ENCODE measurements at places on chromosomes 7 and 10.

DNA sequence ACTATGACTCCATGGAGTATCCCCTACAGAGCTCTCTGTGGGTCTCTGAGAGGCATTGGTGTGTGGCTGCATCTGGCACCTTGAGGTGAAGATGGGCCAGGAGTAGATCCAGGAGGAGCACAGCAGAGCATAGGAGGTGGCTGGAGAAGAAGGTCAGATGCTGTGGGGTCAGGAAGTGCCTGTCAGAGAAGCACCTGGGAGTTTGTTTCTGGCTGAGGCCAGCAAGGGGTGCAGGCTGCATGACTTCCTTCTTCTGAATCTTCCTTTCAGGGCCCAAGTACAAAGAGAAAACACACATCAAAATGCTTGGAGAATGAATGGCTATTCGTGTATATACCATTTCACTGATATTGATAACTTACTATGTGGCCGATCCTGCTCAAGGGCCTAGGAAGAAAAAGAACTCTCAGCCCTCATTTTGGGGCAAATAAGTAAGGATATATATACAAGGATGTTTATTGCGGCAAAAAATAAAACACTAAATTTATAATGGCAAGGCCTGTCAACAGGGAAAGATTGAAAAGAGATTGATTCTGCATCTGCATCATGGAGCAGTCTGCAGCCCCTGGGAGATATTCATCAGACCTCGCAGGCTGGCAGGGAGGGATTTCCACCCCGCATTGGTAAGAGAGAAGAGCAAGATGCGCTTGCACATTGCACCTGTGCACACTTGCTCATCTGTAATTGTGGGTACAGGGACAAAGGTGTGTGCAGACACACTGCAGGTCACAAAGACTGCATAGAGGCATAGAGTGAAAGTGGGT is 39.2 kb downstream of the PTPRE start:
- no peak for DNase-seq

DNA sequence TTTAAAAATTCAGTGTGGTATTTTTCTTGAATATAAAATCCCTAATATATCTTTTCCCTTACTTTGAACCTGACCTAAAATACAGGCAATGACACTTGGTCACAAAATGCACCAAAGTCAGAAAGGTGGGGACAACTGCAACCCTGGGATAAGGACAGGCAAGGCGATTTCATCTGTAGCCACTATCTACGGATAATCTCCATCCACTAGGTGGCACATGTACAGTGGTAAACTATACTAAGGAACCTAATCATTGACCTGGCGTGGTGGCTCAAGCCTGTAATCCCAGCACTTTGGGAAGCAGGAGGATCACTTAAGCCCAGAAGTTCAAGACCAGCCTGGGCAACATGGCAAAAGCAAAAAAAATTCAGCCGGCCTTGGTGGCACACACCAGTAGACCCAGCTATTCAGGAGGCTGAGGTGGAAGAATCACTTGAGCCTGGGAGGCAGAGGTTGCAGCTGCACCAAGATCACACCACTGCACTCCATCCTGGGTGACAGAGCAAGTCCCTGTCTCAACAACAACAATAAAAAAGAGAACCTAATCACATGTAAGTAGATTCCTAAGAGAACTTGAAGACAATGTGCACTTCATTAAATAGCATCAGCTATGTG is 98.9 kb downstream of the KMT2C start:
- DNase-seq = peak; percentile 59

GRCh38 chr10:60573336-60573735 is 183.7 kb upstream of the ANK3 start:
- peak; percentile 10 for DNase-seq

DNA sequence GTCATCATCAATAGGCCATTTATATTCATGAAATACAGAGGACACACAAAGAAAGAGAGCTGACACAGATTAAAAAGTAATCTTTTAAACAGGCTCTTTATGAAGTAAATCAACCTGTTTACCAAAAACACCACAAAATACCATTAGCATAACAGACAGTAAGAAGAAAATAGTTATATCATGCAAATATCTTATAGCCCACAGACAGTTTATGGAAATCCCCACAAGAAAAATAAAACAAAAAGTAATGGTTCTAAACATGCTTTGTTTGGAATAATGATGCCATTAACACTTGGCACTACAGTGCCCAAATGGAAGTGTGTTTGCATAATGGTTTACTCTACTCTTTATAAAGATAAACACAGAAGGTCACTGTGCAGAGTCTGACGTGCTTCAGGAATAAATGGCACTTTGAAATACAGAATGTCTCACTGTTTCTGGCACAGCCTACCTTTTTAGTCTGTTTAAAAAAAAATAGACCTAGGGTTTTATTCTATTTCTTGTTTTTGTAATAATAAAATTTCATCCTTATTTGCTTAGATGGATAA is 30.1 kb downstream of the SEMA3D start:
- DNase-seq = no peak

- no peak for DNase-seq
Measured at GRCh38 chr10:4240608-4241197, 455.7 kb upstream of the KLF6 start.

DNA sequence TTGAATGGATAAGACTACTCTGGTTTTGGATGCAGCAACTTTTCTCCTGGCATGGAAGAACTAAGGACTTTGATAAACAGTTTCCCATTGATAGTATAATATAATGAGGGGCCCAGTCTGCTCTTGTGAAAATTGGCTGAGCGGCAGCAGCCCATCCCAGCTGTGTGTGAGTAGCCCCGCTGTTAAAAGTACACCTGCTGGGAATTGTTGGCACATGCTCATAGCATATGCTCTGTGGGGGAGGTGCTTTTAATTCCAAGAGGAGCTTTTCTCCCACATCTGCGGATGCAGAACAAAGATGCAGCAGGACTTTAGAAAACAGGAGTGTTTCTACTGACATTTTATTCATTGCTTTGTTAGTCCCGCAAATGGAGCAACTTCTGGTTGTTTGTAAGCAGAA is 19.0 kb downstream of the SRI start:
- DNase-seq = no peak

GRCh38 chr10:106311590-106311989 is 852.9 kb downstream of the SORCS1 start:
- DNase-seq = no peak

GRCh38 chr10:11141571-11142091 is 124.0 kb downstream of the CELF2 start:
- DNase-seq = no peak

DNA sequence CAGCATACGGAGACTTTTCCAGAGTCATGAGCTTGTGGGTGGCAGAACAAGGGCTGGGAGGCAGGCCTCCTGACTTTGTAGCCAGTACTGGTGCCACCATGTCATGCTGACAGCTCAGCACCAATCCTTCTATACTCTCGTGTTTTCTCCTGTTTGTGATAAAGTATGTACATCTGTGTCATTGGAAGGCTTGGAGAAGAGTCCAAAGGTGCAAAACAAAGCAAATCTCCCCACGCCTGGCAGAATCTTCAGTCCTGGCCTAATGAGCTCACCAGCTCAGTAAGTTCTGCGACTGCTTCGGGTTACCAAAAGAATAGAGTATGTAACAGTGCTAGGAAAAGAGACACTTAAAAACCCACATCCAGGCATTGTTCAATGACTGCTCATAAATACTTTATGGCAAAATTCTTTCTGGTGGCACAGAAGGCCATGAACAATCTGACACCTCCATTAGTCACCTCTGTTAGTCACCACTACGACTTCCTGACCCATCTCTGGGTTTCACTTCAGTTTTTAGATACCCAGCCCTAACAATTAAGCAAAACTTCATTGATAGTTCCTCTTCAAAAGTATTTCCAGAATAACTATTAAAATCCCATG is 24.5 kb downstream of the STEAP1 start:
- DNase-seq = no peak

- no peak for DNase-seq
Measured at GRCh38 chr7:24981171-24981951, 1.4 kb upstream of the OSBPL3 start.

- no peak for DNase-seq
Measured at GRCh38 chr7:54858008-54858692, 99.1 kb upstream of the SEC61G start.

GRCh38 chr10:58385784-58386112 is 538 bp downstream of the TFAM start:
- DNase-seq = peak; percentile 58

DNA sequence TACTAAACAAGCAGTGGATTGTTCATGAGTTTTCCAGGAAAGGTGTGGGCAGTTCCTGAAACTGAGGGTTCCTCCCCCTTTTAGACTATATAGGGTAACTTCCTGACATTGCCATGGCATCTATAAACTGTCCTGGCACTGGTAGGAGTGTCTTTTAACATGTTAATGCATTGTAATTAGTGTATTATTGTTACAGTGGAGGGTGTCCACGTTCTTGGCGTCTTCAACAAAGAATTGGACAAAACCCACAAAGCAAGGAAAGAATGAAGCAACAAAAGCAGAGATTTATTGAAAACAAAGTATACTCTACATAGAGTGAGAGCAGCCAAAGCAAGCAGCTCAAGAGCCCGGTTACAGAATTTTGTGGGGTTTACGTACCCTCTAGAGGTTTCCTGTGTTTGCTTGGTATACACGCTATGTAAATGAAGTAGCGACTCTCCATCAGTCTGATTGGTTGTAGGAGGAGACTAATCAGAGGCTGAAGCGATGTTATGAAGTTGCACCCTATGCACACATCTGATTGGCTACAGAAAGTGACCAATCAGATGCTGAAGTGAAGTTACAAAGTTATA is 175.2 kb downstream of the NSUN6 start:
- DNase-seq = no peak

DNA sequence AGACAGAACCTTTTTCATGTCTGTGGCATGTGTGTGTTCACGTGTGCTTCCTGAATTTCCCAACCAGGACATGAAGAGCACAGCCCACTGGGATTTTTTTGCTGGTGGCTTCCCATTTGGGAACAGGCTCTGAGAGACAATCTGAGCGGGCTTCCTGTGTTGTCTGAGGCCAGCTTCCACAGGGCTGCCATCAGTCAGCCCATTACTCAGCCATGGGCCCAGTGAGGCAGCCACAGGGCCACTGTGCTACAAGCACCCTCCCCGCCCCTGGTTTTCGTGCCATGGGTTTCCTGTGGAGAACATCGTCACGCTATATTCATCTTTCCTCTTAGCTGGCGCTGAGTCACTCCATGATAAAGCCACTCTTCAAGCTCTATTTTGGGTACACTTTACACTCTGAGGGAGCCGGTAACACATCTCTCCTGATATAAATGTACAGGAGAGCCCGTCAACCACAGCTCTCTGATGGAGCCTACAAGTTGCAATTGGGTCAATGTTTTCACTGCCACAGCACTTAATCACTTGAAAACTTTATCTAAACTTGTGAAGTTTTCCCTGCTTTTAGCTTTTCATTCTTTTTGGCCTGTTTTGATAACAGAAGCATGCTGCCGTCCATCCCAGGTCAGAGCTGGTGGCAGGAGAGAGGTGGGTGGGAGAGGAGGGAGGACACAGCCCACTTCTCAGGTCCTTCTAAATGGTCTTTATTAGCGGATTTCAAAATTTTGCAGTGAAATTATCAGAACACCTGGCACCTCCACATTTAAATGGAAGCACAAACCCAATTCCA is 96.9 kb downstream of the HIPK2 start:
- DNase-seq = no peak

DNA sequence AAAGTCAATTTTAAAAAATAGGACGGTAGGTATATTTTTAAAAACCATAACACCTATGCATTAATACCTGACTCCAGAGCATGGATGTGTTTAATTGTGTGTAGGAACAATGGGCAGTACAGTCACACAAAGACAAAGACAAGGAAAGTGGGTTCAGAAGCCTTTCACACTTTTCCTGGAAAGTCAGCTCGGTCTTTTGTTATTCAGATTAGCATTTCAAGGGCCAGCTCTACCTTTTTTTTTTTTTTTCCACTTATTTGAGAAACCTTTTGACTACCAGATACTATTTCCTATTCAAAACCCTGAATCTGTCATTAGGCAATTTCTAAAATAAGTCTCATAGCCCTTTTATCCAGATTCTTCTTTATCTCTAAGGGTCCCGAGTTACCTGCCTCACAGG is 401.9 kb downstream of the PARD3 start:
- no peak for DNase-seq

DNA sequence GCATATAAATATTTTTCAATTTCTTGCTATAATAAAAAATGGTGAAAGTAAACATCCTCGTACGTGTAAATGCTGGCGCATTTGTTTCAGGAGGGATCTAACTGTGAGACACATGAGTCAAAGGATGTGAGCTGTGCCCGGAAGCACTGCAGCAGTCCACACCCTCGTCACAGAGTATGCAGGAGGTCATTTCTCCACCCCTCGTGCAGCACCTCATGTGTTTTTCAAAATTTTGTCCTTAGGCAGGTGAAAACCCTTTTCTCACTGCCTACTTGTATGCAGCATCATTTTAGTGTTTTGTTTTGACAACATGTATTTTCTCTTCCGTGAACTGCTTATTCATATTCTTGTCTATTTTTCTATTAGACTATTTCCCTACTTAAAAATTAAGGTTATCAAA is 162.7 kb downstream of the AVL9 start:
- DNase-seq = no peak

GRCh38 chr10:5666841-5667630 is 641 bp upstream of the ASB13 start:
- no peak for DNase-seq

DNA sequence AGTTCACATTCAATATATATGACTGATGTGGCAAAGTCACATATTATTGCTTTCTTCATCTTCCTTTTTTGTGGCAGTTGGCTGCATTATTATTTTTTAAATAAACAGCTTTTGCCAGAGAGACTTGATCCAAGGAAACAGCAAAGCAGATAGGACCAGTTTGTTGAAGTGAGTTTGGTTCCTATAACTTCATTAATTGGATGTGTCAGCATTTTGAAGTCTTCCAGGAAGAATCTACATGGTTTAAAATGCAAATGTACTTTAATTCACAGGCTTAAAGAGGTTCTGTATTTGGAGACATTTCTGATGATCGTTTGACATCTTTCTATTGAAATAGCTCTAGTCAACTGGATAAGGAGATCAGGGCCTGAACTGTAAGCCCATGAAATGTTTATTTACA is 13.2 kb downstream of the UBE2D1 start:
- DNase-seq = no peak

GRCh38 chr10:30384701-30385201 is 35.7 kb upstream of the MTPAP start:
- no peak for DNase-seq

DNA sequence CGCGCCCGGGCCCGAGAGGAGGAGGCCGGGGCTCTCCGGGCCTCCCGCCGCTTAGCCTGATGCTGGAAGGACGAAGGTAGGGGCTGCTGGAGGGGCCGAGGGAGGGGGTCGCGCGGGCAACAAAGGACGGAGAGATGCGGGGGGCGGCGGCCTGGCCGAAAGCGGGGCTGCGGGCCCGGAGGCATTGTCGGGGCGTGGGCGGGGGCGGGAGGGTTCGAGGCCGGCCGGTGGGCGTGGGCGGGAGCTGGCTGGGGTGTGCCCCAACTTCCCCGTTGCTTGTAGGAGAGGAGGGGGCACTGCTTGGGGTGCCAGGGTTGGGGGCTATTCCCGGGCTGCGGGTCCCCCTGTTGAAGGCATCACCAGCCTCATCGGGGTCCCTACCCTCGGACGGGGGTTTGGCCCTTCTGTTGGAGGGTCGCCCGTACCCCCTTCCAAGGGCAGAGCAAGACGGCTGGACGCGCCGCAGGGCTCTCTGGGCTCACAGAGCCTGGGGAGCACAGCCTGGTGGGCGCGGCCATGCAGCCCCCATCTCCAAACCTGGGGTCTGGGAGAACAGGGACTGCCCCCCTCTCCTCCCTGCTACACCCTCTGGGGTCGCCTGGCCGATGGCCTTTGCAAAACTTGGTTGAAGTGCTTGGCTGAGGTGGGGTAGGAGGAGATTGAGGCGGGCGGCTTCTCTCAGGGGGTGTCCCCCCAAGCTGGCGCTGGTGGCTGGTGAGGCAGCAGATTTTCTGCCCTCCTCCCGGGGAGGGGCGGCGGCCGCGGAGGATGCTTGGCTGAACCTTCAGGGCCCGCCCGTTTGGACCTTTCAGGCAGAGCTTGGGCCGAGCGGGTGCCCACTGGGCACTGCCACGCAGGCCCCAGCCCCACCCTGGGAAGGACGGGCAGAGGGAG is 699 bp downstream of the CLIP2 start:
- DNase-seq = no peak

Measured in HEK293T (cell line).